ENCODE measurements at places on chromosomes 6 and 20.
A peak's percentile ranks its signal among the peaks of the same experiment; 100 is the strongest.

- DNase-seq = peak; percentile 84
Observed at GRCh38 chr20:41177636-41178035, 40.3 kb downstream of the PLCG1 start.

GRCh38 chr6:3987053-3987452 is 91.9 kb downstream of the FAM217A start:
- peak; percentile 55 for DNase-seq

- peak; percentile 39 for DNase-seq
Observed at GRCh38 chr6:133973109-133973971, 20.3 kb downstream of the TBPL1 start.

DNA sequence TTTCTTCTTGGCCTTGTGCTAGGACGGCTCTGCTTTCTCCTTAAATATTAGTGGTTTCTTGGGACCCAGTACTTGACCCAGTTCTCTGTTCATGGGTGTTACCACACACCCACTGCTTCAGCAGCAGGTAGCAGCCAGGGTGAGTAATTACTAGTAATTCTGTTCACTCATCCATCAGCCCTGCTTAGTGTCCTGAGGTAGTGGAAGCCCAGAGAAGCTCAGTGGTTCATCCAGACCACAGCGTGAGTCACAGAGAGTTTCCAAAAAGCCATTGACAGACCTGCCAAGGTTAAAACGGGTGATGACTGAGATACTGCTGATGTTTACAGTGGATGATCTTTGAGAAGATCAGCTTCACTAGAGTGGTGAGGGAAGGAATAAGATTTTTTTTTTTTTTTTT is 51.7 kb upstream of the HINT3 start:
- DNase-seq = peak; percentile 87

- peak; percentile 88 for DNase-seq
Observed at GRCh38 chr6:161215193-161215592, 58.7 kb downstream of the AGPAT4 start.

DNA sequence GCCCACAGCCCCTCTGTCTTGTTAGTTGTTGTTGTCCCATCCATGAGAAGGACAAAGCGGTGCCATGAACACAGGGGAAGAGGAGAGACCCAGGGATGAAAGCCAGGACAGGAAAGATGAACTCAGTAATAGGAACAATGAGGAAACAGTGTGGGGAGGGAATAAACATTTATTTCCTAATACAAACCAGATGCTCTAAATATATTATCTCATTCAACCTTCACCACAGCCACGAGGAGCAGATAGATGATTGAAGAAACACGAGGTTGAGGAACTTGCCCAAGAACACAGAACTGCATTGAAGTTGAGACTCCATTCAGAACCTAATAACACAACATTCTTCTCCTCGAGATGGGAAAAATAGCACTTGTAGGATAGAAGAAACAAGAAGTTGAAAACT is 53.0 kb upstream of the AIG1 start:
- no peak for DNase-seq

- no peak for DNase-seq
Observed at GRCh38 chr6:5644523-5645185, 362.1 kb downstream of the NRN1 start.

- DNase-seq = no peak
Observed at GRCh38 chr6:148075352-148075751, 267.3 kb upstream of the SASH1 start.

GRCh38 chr6:157649311-157650260 is 173.5 kb upstream of the SNX9 start:
- no peak for DNase-seq

DNA sequence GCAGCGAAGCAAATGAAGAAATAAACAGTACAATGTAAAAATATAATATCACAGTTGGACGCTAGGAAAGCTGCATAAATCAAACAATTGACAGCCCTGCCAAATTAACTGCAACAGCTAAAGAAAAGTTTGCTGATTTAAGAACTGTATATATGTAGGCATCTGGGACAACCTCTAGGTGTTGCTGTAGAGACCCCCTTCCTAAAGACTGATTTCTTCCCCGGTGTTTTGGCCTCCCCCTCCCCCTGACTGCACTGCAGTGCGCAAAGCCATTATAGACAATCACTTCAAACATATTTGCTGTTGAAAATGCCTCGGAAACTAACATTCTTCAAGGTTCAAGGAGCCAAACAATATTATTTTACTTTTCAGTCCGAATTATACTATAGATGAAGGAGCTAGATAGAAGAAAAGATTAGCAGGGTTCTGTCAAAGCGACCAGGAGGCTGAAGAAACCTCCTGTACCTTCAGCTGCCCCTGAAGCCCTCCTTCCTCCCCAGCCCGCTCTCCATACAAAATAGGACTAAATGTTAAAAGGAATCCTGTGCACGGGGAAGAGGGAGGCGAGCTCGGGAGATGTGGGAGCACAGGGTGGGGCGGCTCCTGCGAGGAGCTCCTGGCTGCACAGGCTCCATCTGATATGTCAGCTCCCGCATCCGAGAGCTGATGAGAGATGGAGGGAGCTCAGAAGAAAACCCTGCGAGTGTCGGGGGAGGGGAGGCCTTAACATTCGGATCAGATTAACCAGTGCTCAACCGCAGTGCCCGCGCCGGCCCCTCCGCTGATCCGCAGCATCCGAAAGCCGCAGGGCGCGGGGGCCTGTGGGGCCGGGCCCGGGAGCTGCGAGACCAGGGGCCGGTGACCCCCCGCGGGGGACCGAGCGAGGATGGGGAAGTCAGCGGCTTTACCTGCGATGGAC is 822 bp downstream of the ELOVL4 start:
- DNase-seq = peak; percentile 51

GRCh38 chr20:52416953-52417352 is 225.4 kb upstream of the ZFP64 start:
- DNase-seq = no peak

GRCh38 chr6:158244373-158244772 is 67.9 kb upstream of the TULP4 start:
- no peak for DNase-seq

- no peak for DNase-seq
Observed at GRCh38 chr6:89244241-89244985, 27.3 kb upstream of the GABRR1 start.

DNA sequence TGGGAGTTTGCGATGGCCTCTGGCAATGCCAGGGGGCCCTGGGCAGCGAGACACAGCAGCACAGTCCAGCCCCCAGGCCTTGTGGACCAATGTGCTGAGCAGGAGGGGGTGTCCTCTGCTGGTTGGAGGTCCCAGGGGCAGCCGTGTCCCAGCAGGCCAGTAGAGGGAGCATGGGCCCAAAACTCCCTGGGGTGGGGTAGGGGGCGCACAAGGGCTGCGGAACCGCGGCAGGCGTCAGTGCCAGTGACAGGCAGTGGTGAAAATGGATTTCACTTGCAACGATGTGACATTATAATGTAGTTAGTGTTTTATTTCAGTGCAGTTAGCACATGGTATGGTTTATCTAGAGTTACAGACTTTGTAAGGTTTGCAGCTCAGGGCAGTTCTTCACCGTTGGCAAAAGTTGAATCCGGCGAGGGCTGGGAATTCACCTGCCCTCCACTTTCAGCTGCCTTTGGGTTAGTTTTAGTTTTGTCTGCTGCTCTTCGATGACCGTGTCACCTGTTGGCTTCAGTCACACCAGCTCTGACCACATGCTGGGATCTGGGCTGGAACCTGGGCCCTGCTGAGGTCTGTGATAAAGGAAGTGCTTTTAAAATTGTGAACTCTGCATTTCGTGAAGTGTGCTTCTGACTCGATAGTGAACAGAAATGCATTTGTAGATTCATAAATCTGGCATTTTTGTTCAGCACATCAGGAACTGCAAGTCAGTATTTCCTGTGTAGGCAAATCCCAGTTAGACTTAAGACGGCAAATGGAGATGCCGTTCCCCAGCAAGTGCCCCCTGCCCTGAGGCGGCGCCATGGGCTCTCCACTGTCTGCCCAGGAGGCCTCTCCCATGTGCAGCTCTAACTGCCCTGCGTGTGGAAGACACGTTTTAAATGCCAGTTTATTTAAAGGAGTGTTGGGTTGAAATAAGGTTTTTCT is 46.8 kb downstream of the PYGB start:
- DNase-seq = peak; percentile 63

DNA sequence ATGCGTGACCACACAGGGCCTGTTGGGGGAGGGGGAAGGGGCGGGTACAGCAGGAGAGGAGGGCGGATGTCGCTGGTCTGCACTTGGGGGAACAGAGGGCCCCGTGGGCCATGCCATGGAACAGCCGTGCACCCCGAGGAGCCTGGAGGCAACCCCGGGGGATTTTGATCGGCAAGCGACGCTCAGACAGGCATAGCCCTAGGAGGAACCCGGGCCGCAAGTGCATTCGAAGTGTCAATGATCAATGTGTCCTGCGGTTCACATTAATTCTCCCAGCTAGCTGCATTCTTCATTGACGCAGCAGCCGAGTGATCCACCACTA is 772.8 kb upstream of the DEFB115 start:
- DNase-seq = no peak

- DNase-seq = no peak
Observed at GRCh38 chr20:14570811-14571210, 233.4 kb upstream of the FLRT3 start.

DNA sequence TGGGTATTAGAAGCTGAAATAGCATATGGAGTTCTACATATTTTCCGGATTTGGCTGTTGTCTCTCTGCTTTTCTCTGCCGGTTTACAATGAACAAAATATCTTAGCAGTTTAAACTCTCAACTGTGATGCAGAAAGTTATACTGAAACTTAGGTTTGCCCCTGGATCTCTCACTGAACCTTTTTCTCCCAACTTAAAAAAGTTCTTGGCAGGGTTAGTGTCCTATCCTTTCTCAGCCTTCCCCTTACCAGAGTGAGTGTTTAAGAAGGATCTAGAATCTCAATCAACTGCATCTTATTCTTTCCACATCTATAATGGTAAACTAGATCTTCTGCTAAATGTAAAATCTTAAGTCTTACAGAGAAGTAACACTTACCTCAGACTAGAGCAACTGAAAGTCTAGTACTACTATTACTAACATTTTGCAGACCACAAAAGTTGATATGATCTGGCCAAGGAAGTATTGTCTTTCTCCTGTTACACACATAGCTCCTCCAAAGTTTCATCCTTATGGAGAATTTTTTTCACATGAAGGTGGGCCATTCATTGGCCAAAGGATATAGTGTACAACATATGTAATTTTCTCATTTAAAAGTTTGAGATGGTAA is 392.3 kb upstream of the RUNX2 start:
- no peak for DNase-seq

DNA sequence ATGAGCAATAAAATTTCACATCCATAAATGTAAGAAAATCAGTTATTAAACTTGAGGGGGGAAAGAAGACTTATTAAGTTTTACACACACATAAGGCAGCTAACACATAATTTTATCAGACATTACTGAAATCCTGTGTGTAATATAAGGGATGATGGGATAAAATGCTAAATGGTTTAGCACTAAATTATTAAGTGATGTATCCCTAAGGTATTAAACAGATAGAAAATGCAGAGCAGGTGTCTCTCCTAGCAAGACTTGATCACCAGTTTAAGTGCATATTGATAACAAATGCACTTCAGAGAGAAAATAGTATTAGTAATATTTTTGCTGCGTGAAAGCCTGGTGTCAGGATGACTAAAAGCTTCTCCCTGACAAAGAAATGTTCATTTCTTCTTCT is 172.8 kb upstream of the ZFP64 start:
- DNase-seq = no peak

DNA sequence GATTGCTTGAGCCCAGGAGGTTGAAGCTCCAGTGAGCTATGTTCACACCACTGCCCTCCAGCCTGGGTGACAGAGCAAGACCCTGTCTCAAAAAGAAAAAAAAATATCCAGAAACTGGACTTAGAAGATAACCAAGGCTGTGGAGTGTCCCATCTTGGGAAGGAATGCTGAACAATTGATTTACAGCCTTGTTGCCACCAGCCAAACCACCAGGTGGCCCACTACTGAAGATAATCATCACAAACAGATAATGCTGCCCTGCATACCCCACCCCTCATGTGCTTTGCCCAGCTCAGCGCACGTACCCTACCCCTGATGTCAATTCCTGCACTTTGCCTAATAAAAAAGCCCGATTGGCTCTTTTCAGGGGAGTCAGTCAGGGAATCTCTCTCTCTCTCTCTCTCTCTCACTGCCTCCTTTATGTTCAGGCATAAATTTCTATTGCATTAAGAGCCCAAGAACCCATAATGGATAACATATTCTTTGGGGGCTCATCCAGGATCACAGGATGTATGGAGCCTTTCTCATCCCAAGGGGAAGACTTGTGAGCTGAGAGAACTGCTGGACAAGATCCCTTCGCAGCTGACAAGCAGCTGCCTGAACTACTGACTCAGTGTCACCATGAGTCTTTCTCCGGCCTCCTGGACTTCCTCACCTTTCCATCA is 166.4 kb downstream of the CD24 start:
- DNase-seq = no peak

GRCh38 chr20:17838921-17839320 is 129.7 kb downstream of the SNX5 start:
- peak; percentile 15 for DNase-seq

GRCh38 chr6:44856479-44856878 is 469.0 kb downstream of the CDC5L start:
- DNase-seq = no peak

DNA sequence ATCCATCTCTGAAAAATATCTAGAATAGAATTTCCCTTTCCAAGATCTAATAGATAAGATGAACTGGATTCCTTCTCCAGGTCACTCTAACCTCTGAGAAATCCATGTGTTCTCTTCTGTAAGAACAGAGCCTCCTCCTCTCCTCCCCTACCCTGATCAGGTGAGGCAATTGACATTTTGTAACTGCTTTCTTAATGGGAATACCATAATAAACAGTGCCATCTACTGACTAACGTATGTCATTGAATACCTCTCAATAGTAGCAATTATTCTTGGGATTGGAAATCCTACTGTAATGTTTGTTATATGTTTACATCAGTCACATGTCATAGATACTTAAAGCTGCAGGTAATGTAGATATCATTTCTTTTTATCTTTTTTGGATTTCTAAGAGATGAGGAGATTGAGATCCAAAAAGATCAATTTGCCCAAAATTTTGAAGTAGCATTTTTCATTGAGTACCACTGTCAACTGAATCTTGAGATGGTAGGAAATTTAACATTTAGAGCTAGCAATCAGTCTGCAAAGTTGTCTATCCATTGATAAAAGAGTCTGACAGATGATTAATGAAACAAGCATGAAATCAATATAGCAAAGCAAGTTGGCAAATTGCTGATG is 365.8 kb upstream of the HSF2 start:
- peak; percentile 24 for DNase-seq

DNA sequence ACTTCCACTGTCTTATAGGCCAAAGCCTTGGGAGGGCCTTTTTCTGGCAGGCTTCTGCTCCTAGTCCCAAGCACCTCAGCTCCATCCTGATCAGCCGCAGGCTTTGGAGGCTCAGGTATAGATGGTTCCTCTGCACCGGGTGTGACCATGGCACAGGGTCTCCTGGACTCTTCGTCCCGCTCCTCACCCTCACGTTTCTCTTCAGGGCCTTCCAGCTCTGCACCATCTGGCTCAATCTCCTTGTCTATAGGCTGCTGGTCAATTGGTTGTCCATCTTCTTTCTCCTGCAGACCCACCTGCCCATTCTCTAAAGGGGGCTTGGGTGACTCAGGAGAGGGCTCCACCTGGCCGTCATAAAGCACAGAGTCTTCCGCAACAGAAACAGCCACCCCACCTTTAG is 37.0 kb downstream of the BFSP1 start:
- no peak for DNase-seq

Measured in Daoy (cell line).